ENCODE measurements at places on chromosomes 4 and X.

DNA sequence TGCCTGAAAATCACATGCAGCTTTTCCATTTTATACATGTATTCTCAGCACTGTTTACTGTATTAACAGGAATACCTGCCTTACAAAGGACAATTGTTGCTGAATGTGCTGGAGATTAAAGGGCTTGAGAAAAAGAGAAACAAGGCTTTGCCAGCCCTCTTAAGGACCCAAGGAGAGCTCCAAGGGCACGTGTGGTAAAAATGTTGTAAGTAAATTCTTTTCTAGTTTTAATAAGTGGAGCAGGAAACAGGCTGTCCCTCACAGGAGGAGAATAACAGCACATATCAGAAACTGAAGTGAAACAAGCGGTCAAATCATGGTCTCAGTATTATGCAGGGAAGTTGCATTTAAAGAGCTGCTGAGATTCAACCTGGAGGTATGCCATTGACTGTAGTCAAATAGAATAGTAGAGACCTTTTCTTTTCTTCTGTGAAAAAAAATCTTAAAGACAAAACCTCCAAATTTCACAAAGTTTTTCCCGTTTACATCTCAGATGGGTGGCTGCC lies 18.5 kb downstream of the IGFBP7 start:
- no peaks in the 10 kb centered on the region for H3K27me3 ChIP-seq
- H3K36me3 ChIP-seq: no peaks in the 10 kb centered on the region
- peak overlapping the region; percentile 12 for H3K27ac ChIP-seq

DNA sequence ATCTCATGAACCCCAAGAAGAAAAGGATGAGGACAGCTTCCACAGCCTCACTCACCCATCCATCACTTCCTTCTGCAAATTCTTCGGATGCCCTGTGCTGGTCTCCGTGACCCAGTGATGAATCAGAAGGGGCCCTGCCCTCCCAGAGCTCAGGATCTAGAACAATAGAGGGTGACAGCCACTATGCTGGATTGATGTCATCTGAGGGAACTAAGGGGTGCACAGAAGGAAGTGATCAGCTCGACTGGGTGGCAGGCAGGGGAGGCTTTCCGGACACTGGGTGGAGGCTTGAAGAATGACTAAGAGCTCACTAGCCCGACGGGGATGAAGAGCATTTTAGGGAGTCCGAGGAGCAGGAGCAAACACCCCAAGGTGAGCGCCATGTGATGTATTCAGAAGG lies 1.4 kb upstream of the ZNF185 start:
- peaks cover 6% of the 10 kb centered on the region for H3K27me3 ChIP-seq
- no peaks in the 10 kb centered on the region for H3K36me3 ChIP-seq
- H3K27ac ChIP-seq: no peak overlapping the region
- H3K4me3 ChIP-seq: no peak overlapping the region

- H3K36me3 ChIP-seq: no peaks in the 10 kb centered on the region
- no peak overlapping the region for H3K4me3 ChIP-seq
- no peak for DNase-seq
- no peak overlapping the region for H3K27ac ChIP-seq
These were observed 69.2 kb upstream of the MAML3 start for GRCh38 chr4:140223056-140223810.

DNA sequence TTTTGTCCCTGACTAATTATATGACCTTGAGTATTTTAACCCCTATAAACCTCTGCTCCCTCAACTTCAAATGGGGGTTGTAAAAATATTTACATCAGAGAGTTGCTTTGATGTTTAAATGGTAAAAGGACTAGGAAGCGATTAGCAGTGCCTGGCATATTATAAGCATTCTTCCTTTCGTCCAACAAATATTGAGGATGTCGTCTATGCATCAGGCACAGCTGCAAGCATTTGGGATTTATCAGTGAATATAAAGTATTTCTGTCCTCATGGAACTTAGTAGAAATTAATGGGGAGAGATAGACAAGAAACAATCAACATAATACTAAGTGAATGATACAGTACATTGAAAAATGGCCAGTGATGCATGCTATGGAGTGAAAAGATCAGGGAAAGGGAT lies 115.5 kb upstream of the EDNRA start:
- H3K27me3 ChIP-seq: no peaks in the 10 kb centered on the region
- H3K4me1 ChIP-seq: no peaks in the 10 kb centered on the region
- no peak overlapping the region for H3K27ac ChIP-seq
- DNase-seq: no peak

- no peaks in the 10 kb centered on the region for H3K27me3 ChIP-seq
- H3K27ac ChIP-seq: no peak overlapping the region
- H3K4me1 ChIP-seq: no peaks in the 10 kb centered on the region
These were observed 288.5 kb downstream of the FBXW7 start for GRCh38 chr4:152247271-152247975.

GRCh38 chr4:112325530-112325929 lies 28.4 kb downstream of the ALPK1 start:
- no peaks in the 10 kb centered on the region for H3K36me3 ChIP-seq
- peaks cover 3% of the 10 kb centered on the region for H3K4me1 ChIP-seq
- peaks cover 16% of the 10 kb centered on the region for H3K27me3 ChIP-seq
- H3K27ac ChIP-seq: no peak overlapping the region
- no peak overlapping the region for H3K4me3 ChIP-seq

- H3K36me3 ChIP-seq: no peaks in the 10 kb centered on the region
- no peaks in the 10 kb centered on the region for H3K4me1 ChIP-seq
- DNase-seq: no peak
- H3K4me3 ChIP-seq: no peak overlapping the region
- H3K27ac ChIP-seq: no peak overlapping the region
These were observed 52.3 kb upstream of the SMIM31 start for GRCh38 chr4:164701665-164702064.

GRCh38 chrX:101230636-101231035 lies 11.1 kb downstream of the DRP2 start:
- H3K4me3 ChIP-seq: no peak overlapping the region
- no peaks in the 10 kb centered on the region for H3K4me1 ChIP-seq
- DNase-seq: no peak
- no peak overlapping the region for H3K27ac ChIP-seq
- H3K36me3 ChIP-seq: peaks cover 6% of the 10 kb centered on the region

- H3K27ac ChIP-seq: no peak overlapping the region
- H3K27me3 ChIP-seq: no peaks in the 10 kb centered on the region
- H3K36me3 ChIP-seq: peaks cover 16% of the 10 kb centered on the region
These were observed 28.1 kb downstream of the ZAR1 start for GRCh38 chr4:48518143-48518542.

DNA sequence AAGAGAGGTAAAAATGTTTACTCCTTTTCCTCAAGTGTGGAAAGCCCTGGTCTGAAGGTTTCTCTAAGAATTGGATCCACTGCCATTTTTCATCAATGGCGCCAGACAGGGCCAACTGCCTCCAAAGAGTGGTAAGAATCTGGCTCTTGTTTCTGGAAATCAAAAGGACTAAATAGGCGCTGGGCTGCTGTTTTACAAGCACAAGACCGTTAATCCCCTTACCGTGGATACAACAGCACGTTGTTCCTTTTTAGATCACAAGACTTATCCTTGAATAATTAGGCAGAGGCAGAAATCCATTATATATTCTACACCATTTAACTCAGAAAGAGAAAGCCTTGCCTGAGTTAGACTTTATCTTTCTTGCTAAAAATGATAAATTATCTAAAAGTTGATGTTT lies 10.6 kb downstream of the CLTRN start:
- H3K4me3 ChIP-seq: no peak overlapping the region
- no peaks in the 10 kb centered on the region for H3K36me3 ChIP-seq
- DNase-seq: peak; percentile 2
- H3K27me3 ChIP-seq: peaks cover 43% of the 10 kb centered on the region
- H3K27ac ChIP-seq: no peak overlapping the region
- no peaks in the 10 kb centered on the region for H3K4me1 ChIP-seq

- H3K27me3 ChIP-seq: no peaks in the 10 kb centered on the region
- no peaks in the 10 kb centered on the region for H3K4me1 ChIP-seq
- no peaks in the 10 kb centered on the region for H3K36me3 ChIP-seq
- H3K4me3 ChIP-seq: no peak overlapping the region
- DNase-seq: no peak
- H3K27ac ChIP-seq: no peak overlapping the region
These were observed 68.1 kb downstream of the BANK1 start for GRCh38 chr4:101858641-101859040.

GRCh38 chr4:150238591-150238990 lies 160.3 kb downstream of the DCLK2 start:
- no peak for DNase-seq
- no peak overlapping the region for H3K4me3 ChIP-seq
- H3K27me3 ChIP-seq: no peaks in the 10 kb centered on the region

DNA sequence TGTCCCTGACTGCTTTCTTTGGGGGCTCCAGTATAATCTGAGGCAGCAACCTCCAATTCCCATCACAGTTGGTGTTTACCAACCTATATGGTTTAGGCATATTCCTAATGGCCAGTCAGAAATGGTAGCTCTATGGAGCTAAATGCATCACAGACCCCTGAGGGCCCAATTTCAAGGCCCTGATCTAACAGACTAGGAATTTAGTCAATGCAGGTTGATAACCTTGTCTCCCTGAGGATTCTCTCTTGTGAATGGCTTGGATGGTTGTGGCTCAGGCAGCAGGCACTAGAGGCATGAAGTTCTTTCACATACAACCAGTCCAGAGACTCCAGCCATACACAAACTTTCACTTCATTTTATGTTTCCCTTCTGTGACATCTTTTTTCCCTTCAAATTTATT lies 59.4 kb downstream of the TMPRSS11F start:
- no peak for DNase-seq
- no peak overlapping the region for H3K27ac ChIP-seq
- no peaks in the 10 kb centered on the region for H3K36me3 ChIP-seq
- H3K27me3 ChIP-seq: no peaks in the 10 kb centered on the region
- no peaks in the 10 kb centered on the region for H3K4me1 ChIP-seq
- H3K4me3 ChIP-seq: no peak overlapping the region

- no peak for DNase-seq
- H3K36me3 ChIP-seq: no peaks in the 10 kb centered on the region
- H3K27ac ChIP-seq: no peak overlapping the region
- H3K4me1 ChIP-seq: peaks cover 15% of the 10 kb centered on the region
These were observed 4.7 kb downstream of the NKX1-1 start for GRCh38 chr4:1401409-1402020.

GRCh38 chr4:63211776-63212479 lies 1197.3 kb downstream of the TECRL start:
- DNase-seq: no peak
- no peaks in the 10 kb centered on the region for H3K36me3 ChIP-seq
- H3K27me3 ChIP-seq: no peaks in the 10 kb centered on the region
- no peak overlapping the region for H3K27ac ChIP-seq
- no peak overlapping the region for H3K4me3 ChIP-seq

DNA sequence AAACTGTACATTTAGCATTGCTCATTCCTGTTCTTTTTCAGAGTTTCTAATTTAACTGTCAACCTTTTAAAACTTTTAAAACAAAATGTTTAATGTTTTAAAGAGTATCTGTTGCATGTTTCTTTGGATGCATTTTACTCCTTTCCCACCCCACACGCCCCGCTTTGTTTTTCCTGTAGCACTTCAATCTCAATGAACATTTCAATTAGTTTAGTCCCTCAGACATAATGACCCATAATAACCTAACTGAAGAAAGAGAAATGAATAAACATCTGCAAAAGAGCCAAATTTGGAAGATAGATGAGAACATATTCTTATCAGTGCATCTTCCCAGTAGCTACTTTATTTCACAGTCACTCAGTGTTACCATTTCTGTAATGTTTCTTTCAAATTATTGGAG lies 7.5 kb downstream of the PCDH10 start:
- peaks cover 2% of the 10 kb centered on the region for H3K27me3 ChIP-seq
- peaks cover 14% of the 10 kb centered on the region for H3K4me1 ChIP-seq
- DNase-seq: no peak
- H3K27ac ChIP-seq: peak overlapping the region; percentile 86

DNA sequence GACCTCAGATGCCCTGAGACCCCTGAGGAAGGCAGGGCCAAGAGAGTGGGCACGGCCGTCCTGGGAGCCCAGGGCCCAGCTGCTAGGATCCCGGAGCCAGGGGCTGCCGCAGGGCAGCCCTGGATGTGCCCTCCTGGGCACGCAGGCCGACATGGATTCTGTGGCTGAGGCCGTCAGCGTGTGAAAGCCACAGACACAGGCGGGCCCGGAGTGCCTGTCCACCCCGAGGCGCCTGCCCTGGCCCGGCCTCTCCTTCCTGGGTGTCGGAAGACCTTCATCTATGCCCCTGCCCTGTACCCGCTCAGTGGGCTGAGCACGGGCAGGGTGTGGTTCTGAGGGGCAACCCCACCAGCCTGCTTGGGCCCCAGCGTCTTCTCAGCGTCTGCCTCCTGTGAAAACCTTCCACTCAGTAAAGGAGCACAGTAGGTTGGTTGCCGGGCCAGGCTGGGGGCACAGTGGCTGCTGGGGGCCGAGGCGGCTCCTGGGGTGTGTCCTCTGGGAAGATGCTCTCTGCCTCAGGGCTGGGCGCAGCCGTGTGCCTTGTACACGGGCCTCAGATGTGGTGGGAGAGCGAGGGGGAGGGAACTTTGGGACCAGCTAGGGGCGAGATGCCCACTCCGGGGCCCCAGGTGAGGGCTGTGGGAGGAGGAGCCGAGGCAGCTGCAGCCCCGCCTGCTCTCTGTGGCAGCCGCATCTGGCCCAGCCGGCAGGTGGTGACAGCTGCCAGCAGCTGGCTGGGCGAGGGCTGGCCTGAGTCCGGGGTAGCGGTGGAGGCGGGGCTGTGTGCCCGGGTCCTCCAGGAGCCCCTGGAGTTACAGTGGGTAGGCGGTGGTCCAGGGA lies 20.8 kb downstream of the FGFRL1 start:
- H3K36me3 ChIP-seq: peaks cover 13% of the 10 kb centered on the region
- no peak overlapping the region for H3K27ac ChIP-seq
- peaks cover 85% of the 10 kb centered on the region for H3K4me1 ChIP-seq
- no peaks in the 10 kb centered on the region for H3K27me3 ChIP-seq

DNA sequence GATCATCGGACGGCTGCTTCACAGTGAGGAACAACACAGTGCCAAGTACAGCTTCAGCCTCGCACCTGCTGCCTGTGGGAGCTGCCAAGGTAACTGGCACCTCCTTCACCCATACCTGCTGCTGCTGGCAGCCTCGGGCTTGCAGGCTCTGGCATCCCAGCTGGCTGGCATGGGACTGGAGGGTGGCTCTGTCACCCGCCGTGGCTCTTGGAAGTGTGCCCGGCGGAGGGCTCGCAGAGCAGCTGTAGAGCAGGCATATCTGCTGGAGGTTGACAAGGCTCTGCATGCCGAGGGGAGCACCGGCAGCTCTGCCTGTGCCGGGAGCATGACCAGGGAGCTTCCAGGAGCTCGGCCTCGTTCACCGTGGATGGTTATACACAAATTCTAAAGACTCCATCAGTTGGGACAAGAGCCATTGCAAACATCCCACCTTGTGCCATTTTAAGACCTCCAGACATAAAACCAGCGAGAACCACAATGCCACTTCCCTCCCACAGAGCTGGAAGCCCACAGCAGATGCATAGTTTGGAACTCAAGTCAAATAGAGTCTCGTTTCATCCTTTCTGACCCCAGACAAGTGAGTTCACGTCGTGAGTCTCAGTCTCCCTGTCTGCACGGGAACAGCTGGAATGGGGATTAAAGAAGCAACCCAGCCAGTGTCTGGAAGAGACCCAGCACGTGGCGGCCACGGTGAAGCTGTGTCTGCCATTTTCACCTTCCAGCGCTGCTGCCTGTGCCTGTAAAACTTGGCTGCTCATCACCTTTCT lies 84.3 kb upstream of the PSAPL1 start:
- H3K36me3 ChIP-seq: no peaks in the 10 kb centered on the region
- no peak for DNase-seq
- H3K27ac ChIP-seq: no peak overlapping the region
- H3K27me3 ChIP-seq: peaks cover 19% of the 10 kb centered on the region
- H3K4me3 ChIP-seq: no peak overlapping the region
- peaks cover 40% of the 10 kb centered on the region for H3K4me1 ChIP-seq

Measured in spinal cord (tissue), 10 donors.